Activated CD8-positive, alpha-beta memory T cell treated with anti-CD3 and anti-CD28 coated beads for 48 hours (primary cell): ENCODE measurements at places on chromosomes 16 and 17.

- no peak for DNase-seq
Observed at GRCh38 chr17:65545705-65546523, 15.5 kb downstream of the AXIN2 start.

DNA sequence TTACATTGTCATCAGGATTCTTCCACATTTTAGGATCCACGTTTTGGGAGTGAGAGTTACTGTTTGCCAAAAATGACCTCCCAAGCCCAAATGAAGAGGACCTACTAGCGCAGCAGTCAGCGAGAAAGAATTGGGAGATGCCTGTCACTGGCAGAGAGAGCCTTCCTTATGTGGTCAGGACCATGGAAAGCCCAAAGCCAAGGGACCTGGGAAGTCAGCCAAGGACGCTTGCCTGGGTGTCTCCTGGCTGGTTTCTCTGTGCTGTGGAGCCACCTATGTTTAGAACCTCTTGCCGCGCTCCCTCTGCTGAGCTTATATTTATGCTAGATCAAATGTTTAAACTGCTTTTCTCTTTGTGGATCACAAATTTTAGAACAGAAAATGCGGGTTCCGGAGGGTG is 24.9 kb upstream of the RHBDL3 start:
- DNase-seq: no peak

DNA sequence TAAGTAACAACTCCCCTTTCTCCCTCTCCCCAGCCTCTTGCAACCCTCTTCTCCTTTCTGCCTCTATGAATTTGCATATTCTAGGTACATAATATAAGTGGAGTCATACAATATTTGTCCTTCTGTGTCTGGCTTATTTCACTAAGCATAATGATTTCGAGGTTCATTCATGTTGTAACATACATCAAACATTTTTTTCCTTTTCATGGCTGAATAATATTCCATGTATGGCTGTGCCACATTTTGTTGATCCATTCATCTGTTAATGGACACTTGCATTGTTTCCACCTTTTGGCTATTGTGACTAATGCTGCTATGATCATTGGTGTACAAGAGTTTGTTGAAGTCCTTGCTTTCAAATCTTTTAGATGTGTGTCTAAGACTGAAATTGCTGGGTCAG is 17.6 kb upstream of the FA2H start:
- no peak for DNase-seq

- DNase-seq: no peak
Observed at GRCh38 chr17:28777178-28777577, 33.4 kb downstream of the TRAF4 start.

DNA sequence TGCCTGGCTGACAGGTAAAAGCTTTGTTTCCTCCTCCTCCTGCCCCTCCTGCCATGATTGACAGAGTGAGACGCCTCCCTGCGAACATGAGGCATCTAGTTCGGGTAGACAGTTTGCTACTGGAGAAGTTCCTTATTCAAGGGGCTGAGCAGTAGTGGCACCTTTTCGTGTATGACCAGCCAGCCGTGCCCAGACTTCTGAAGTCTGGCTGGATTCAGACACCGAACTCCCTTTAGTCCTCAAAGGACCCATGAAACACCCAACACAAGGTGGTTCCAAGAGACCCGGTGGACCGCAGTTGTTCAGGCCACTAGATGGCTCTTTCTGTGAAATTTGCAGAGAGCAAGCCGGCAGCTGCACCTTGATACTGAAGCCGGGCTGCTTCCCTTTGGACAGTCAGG is 192.8 kb downstream of the XYLT1 start:
- DNase-seq: no peak

DNA sequence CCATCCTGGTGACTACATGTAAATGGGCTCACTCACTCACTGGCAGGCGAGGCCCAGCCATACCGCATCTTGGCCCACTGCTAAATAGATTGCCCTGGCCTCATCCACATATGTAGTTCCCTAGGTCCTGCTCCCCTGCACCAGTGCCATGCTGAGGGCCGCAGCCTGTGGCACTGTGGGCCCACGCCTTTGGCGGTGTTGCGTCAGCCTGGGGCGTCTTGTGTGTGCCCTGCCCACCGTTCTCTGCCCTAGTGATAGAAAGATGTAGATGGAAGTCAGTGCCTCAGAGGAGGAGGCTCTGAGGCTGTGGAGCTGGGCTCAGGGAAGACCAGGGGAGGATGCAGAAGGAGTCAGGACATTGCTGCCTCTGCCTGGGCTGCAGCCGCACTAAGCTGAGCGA is 18.9 kb downstream of the C17orf75 start:
- DNase-seq: no peak

- DNase-seq: no peak
Observed at GRCh38 chr16:76278980-76279379, 1.8 kb downstream of the CNTNAP4 start.

GRCh38 chr16:68782198-68783174 is 45.4 kb downstream of the CDH1 start:
- DNase-seq: no peak

DNA sequence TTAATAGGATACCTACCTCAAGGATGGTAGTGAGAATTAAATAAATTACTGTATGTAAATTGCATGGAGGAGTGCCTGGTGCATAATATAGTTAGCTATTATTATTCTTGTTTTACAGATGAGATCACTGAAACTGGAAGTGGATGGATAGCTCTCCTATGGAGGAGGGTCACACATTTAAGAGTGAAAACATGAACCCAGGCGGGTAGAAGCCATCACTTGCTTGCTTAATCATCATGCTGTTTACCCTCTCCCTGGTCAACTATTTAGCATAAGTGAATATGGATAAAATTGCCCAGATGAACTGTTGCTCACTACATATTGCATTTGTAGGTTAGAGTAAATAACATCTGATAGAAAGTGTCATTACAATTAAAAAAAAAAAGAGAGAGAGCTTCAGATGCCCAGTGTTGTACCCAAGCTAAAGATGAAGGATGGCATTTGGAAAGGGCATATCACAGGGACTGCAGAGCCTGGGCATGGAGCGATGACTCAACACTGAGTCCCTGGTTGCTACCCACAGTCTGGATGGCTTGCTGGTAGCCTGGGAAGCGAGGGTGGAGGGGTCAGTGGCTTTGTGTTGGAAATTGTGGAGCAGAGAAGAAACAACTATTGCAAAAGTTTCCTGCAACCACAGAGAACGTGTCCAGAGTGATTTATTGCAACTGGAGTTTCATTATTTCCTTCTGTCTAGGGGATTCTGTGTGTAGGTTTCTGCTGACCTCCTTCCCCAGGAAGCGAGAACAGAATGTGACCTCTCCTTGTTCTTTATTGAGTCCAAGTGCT is 414.4 kb downstream of the SHISA9 start:
- DNase-seq: no peak

DNA sequence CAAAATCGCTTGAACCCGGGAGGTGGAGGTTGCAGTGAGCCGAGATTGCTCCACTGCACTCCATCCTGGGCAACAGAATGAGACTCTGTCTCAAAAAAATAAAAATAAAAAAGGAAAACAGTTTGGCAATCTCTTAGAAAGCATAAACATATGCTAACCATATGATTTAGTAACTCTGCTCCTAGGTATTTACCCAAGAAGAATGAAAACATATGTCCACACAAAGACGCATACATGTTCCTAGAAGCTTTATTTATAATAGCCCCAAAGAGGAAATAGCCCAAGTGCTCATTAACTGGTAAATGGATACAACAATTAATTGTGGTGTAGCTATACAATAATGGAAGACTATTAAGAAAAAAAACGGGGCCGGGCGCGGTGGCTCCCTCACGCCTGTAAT is 18.5 kb upstream of the CDH1 start:
- no peak for DNase-seq

DNA sequence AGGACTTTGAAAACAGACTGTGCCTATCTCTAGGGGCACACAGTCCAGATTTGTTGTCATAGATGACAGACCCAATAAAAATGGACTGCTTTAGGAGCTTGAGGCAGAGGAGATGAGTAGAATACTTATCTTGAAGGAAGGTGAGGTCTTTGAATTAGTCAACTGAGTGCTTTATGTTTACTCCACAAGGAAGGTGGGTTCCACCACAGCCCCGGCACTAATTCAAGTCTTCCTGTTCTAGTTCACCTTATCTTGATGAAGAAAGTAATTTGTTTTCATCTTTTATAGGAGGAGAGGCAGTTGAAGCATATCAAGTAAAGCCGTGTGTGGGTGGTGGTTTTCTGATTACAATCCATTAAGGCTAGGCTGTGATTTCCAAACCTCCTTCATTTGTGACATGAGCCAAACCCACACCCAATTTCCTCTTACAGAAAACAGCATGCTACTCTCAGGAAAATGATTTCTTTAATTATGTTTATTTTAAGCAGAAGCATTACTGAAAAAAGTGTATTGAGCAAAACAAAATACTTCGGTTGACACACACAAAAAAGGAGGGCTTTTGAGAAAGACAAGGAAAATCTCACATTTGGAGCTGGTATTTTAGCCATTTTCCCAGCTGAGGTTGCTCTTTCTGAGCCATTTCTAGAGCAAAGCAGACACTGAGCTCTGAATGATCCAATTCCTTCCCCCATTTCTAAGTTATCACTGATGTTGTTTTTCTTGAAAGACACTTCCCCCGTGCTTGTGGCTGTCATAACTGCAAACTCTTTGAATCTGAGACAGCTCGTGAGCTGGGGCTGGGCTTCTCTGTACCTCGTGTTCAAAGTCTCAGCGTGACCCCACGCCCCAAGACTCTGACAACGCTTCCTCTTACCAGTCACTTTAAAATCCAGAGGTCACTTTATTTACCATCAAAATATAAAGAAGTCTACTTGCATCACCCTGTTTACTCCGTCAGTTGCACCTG is 35.4 kb downstream of the CDRT15 start:
- no peak for DNase-seq

- DNase-seq: no peak
Observed at GRCh38 chr16:1828645-1829410, 1.8 kb downstream of the FAHD1 start.

GRCh38 chr17:42193969-42194899 is at the start of gene GHDC:
GHDC (minus strand) TSS chr17:42194494; CDS start chr17:42193581, 913 bp downstream.
- DNase-seq: no peak

GRCh38 chr17:82683534-82683933 is 15.0 kb downstream of the RAB40B start:
- no peak for DNase-seq

- DNase-seq: no peak
Observed at GRCh38 chr17:46157443-46158062, 35.7 kb downstream of the KANSL1 start.

DNA sequence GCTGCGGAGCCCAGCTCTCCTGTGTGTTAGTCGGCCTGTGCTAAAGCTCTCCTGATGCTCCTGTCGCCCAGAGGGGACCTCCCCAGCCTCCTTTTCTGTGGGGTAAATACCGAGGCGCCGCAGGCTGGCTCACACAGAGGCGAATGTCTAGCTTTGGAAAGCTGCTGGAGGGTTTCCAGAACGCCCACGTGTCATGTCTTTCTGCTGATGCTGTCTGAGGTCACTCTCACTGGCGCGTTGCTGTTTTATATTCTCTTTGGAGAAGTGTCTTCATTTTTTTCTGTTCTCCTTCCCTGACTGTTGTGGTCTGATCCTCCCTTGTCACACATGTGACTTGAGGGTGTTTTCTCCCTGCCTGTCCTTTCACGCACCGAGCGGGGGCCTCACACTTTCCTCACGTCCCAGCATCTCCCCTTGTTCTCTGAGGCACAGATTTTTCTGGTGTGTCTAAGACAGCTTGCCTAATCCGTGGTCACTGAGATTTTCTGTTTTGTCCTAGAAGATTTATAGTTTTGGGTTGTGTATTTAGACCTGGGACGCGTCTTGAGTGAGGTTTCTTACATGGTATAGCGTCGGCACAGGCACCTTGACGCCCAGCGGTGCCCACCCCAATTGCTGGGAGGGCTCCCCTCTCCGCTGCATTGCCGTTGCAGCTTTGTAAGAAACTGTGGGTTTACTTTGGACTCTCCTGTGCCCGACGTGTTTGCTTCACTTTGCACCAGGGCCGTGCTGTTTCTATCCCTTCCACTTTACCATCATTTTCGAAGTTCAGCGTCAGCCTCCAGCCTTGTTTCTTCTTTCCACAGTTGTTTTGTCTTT is 92.1 kb upstream of the ZNF750 start:
- no peak for DNase-seq

DNA sequence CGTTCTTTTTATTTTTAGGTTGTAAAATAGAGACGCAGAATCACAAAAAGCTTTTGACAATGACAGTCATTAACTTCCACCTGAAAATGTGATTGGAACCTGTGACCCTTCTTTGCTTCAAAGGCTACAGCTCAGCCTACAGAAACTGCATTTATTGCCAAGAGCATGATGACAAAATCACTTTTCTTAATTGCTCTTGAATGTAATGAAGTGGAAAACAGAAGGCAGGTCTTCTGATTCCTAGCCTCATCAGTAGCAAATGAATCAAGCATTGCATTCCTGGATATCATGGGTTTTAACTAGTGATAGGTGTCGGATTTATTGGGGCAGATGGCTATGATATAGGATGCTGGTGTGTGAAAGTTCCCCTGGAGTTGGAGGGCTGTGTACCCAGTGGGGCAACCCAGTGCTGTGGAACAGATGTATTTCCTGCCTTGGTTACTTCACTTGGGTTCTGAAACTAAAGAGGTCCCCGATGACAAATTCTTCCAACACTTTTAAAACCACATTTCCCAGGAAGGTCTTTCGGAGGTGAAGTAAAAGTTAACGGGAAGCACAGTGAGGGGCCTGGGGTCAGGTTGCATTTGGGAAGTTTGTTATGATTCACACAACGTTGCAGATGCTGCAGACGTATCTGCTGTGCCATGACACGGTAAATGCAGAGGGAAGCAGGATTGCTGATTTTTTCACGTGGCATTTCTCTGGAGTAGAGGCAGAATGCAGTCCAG is 127.5 kb downstream of the HS3ST3A1 start:
- no peak for DNase-seq

GRCh38 chr16:54630284-54630967 is 300.2 kb upstream of the IRX5 start:
- no peak for DNase-seq

DNA sequence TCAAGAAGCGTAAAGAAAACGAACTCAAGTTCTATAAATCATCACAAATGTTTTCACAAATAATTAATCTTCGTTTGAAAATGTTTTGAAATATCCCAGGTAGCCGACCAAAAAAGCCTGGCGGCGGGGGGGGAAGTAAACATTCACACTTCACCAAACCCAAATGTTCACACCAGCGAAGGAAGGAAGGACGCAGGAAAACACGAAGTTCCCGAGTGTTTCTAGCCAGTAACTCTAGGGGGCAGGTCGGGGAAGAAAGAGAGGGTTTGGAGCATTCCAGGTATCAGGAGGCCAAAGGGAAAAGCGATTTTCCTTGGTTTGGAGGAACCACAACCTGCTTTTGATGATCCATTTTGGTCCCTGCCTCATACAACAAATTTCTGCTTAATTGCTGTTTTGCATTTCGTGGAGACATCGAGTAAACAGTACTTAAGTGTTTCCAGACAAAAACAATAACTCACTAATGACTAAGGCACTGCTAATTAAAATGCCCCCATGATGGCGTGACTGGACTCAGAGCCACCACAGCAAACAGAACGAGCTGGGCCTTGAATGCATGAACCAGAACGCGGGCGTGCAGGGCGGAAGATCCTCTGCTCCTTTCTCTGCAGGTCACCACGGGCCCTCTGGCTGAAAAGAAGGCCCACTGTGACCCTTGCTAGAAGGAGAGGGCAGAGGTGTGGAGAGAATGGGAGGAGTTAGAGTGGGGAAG is 16.6 kb downstream of the ZFHX3 start:
- no peak for DNase-seq

- DNase-seq: no peak
Observed at GRCh38 chr16:89641458-89642119, 15.9 kb downstream of the CHMP1A start.
